Subcutaneous preadipocyte (primary cell): ENCODE measurements at places on chromosomes 6 and 20. TPM values are rescaled to one million over a fixed set of nuclear protein-coding genes. Genes with fewer than 3 reads are reported as not detected.

The ZSCAN16 gene
- 1.1 and 2.2 TPM in 2 replicates for total RNA-seq

The RIMS1 gene
- not detected in 2 replicates for total RNA-seq

The LST1 gene
- total RNA-seq = not detected in 2 replicates

The ECT2L gene
- total RNA-seq = not detected in 2 replicates

The AKAP12 gene
- 133 and 254 TPM in 2 replicates for total RNA-seq

The POPDC3 gene
- total RNA-seq = 23.7 and 24.6 TPM in 2 replicates

The TNFAIP3 gene
- 4.8 and 10.8 TPM in 2 replicates for total RNA-seq

The GSTA2 gene
- not detected in 2 replicates for total RNA-seq

The SIRPA gene
- 8.0 and 9.2 TPM in 2 replicates for total RNA-seq

The SHLD1 gene
- total RNA-seq = 0.73 and 1.4 TPM in 2 replicates

The ANKEF1 gene
- total RNA-seq = 1.1 and 1.4 TPM in 2 replicates

The TLDC2 gene
- total RNA-seq = not detected in 2 replicates

The IRF4 gene
- 8.5 and 9.0 TPM in 2 replicates for total RNA-seq

The C6orf120 gene
- 38.9 and 47.3 TPM in 2 replicates for total RNA-seq
